AG20443 (cell line): ENCODE measurements at places on chromosomes 7 and 10.

DNA sequence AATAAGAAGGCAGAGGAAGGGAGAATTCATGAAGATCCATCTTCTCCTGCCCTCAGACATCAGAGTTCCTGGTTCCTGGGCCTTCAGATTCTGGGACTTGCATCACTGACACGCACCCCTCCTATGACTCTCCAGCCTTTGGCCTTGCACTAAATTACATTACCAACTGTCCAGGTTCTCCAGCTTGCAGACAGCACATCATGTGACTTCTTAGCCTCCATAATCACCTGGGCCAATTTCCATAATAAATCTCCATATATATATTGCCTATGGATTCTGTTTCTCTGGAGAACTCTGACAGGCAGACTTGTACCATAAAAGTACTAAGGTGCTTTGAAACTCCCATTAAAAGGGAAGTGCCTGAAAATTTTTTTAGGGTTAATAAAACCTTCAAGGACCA lies 23.2 kb downstream of the RSU1 start:
- no peak for DNase-seq

DNA sequence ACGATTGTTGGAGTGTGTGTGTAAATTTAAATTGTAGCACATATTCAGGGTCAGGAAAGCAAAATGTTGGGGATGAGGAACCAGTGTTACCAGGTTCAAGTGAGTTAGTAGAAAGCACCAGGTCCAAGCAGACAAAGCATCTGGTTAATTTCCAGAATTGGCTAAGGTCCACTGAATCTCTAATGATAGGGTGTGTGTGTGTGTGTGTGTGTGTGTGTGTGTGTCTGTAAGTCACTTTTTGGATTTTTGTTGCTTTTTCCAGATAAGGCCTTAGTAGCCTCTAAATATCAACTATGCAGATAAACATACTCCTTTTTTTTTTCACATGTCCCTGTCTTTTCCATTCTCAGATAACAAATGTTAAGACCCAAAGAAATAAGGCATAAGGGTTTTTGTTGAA lies 36.6 kb upstream of the FMC1 start:
- no peak for DNase-seq

GRCh38 chr7:70346844-70347462 lies 748.7 kb downstream of the AUTS2 start:
- no peak for DNase-seq

DNA sequence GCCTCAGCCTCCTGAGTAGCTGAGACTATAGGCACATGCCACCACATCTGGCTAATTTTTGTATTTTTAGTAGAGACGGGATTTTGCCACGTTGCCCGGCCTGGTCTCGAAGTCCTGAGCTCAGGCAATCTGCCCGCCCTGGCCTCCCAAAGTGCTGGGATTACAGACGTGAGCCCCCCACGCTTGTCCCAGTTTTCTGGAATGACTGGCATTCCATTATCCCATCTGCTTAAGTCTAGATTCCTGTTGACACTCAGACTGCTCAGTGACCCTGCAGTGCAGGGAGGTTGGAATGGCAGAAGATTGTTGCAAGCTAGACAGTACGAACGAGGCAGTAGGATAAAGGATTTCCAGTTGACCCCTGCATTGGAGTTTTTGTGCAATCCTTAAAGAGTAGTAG lies 135.1 kb upstream of the NPS start:
- DNase-seq, result no peak

GRCh38 chr7:107220356-107220755 lies 51.6 kb downstream of the HBP1 start:
- DNase-seq, result no peak

DNA sequence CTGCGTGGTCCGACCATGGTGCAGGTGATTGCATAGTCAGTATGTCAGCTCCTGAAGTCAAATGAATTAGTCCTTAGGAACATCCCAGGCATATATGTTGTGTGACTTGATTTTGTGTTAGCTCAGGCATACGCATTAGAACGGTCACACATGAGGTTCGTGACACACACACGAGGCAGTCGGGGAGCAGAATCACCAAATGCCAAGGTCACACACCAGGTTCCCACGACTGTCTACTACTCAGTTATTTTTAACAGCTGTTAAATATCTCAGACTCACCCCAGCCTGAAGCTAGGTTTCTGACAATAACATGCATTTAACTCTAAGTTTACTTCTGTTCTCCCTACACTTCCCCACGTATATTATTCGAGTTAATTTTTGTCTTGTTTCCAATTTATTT lies 54.8 kb downstream of the DYNC2I1 start:
- no peak for DNase-seq

GRCh38 chr10:63392224-63392623 lies 73.6 kb downstream of the JMJD1C start:
- no peak for DNase-seq

GRCh38 chr7:82163586-82163985 lies 280.0 kb downstream of the CACNA2D1 start:
- no peak for DNase-seq
